Epithelial cell of umbilical artery (primary cell): ENCODE measurements at places on chromosomes 3 and 15. TPM values are rescaled to one million over a fixed set of nuclear protein-coding genes. Genes with fewer than 3 reads are reported as not detected.

The SLC28A1 gene
- total RNA-seq, result not detected in 2 replicates

The SLC2A2 gene
- total RNA-seq, result not detected in 2 replicates

The OR5K4 gene
- not detected in 2 replicates for total RNA-seq

The NR1I2 gene
- 0.15 TPM in 1 of 2 replicates, not detected in the other for total RNA-seq

The TAGLN3 gene
- not detected in 2 replicates for total RNA-seq

The GOLGA6D gene
- total RNA-seq, result not detected in 2 replicates

The LRRFIP2 gene
- 42.6 and 60.8 TPM in 2 replicates for total RNA-seq

The DCBLD2 gene
- 58.8 and 76.0 TPM in 2 replicates for total RNA-seq

The KBTBD8 gene
- 3.8 and 4.5 TPM in 2 replicates for total RNA-seq
